Germinal center (tissue), 1 donor: ENCODE measurements at places on chromosomes 2 and 18.

DNA sequence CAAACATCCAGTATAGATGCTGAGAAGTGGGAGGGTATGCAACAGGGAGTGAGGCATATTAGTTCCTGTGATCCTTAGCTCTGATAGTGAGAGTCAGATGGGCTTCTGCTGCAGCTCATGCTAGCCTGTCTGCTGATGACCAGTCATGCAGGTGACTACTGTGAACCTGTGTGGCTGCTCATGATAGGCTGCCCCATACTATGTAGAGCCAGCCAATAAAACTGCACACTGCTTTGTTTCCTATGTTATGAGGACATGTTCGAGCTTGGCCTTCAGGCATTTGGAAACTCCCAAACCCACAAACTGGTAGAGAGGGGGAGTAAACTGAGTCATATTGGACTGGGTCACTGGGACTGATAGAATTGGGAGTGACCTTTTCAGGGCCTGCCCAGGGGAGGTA is 20.1 kb upstream of the SERPINE2 start:
- DNase-seq, result no peak

- no peak for DNase-seq
Measured at GRCh38 chr2:17136877-17137276, 381.4 kb downstream of the RAD51AP2 start.

DNA sequence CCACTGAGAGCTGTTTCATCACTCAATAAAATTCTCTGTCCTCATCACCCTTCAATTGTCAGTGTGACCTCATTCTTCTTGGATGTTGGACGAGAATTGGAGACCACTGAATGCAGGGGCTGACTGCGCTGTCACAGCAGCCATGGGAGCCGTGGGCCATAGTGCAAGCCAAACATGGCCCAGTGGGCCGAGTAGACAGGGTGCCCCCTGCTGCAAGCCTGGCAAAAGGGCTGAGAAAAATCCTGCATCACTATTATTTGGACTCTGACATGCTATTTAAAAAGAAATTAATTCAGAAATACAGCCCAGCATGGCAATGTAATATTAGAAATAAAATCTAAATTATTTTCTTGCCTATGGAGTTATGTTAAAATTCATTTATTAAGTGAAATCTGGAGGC is 67.8 kb upstream of the FAM98A start:
- DNase-seq, result no peak

DNA sequence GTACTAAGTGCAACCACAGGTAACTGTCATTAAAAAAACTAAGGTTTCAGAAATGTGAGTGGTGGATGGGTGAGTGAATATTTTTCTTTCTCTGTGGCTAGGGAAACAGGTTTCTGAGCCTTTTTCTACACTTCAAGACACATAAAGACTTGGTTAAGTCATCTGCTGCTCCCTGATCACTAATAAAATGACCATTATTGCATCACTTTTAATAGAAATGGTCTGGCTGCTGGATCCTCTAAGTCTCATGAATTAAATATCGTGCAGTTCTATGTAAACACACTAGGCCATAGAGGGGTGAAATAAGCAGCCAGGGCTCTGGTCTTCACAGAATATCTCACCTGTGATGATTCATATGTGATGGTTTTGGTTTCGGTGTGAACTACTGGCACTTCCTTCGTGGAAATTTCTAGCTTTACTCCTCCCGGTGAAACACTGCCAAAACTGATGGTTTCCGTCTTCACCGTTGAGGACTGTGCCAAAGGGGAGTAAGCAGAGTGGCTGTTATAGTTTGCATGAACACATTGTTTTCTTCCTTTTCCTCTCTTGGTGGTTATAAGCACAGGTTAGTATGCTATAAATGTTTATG is 100.4 kb upstream of the ZBTB14 start:
- no peak for DNase-seq

GRCh38 chr2:119224391-119225104 is 914 bp downstream of the STEAP3 start:
- DNase-seq, result no peak

- no peak for DNase-seq
Measured at GRCh38 chr2:3483227-3483985, 35.9 kb downstream of the ADI1 start.

- DNase-seq, result no peak
Measured at GRCh38 chr2:11118761-11119160, 36.5 kb upstream of the SLC66A3 start.

- DNase-seq, result peak; percentile 89
Measured at GRCh38 chr2:128317181-128317898, 1.3 kb downstream of the HS6ST1 start.

GRCh38 chr18:49621301-49621700 is 59.4 kb downstream of the LIPG start:
- no peak for DNase-seq
